ENCODE measurements at places on chromosomes 13 and 19. TPM values are rescaled to one million over a fixed set of nuclear protein-coding genes. Genes with fewer than 3 reads are reported as not detected.
A peak's percentile ranks its signal among the peaks of the same experiment; 100 is the strongest.

C19orf85 gene
- total RNA-seq = not detected

ANGPTL8 gene
- not detected for total RNA-seq

CEACAM18 gene
- not detected for total RNA-seq

ZNF730 gene
- 2.8 TPM for total RNA-seq

ZGLP1 gene
- total RNA-seq = 2.6 TPM

TPTE2 gene
- not detected for total RNA-seq

RDH8 gene
- total RNA-seq = not detected

GRCh38 chr19:16061943-16062342 lies 14.4 kb upstream of the TPM4 start:
- DNase-seq = no peak

GRCh38 chr19:32337084-32337808 lies 8.2 kb upstream of the ZNF507 start:
- DNase-seq = no peak

GRCh38 chr19:56987184-56987583 lies 132.6 kb upstream of the USP29 start:
- DNase-seq = no peak

DNA sequence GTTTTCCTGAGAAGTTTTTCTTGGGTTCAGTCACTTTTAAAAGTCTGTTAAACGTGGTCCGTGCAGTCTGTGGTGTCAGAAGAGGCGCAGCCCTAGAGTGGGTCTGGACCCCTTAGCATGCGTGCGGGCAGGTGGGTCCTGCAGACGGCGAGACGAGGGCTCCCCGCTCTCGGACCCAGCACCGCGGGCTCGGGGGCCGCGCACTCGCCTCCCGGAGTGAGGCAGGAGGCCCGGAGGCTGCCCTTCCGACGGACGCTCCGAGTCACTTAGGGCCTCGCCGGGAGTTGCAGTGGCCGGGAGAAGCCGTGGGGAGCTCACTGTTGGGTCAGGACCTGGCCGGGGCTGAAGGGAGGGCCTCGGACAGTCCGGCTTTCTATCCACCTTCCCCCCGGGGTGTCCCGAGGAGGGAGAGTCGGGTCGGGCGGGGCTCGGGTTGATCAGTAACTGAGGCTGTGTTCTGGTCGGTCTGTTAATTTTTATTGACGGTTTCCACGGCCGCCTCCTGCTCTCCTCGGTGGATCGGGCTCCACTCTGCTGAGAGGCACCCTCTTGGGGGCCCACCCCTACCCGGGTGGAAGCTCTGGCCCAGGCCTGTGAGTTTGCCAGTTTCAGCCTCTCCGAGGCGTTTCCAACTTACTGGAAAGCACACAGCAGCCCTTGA lies 1.3 kb downstream of the PTBP1 start:
- DNase-seq = no peak

DNA sequence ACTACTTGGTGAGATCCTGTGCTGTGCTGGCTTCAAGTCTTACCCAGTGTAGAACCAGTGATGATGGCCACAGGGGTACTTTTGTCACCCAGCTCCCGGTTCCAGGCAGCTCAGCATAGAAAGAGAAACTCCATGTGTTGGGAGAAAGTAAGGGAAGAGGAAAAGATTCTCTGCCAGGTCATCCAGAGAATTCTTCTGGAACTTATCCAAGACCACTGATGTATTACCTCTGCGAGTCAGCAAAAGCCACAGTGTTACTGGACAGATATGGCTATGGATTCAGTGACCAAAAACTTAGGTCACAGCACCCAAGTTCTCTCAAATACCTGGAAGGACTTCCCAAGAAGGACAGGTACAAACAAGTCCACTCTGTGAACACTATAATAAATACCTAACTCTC lies 399.5 kb upstream of the MIR17HG start:
- peak; percentile 20 for DNase-seq

GRCh38 chr13:79530270-79530669 lies 49.3 kb downstream of the NDFIP2 start:
- no peak for DNase-seq

GRCh38 chr13:63731896-63732295 lies 2316.2 kb upstream of the PCDH20 start:
- no peak for DNase-seq

GRCh38 chr13:99055281-99055680 lies 77.4 kb upstream of the DOCK9 start:
- no peak for DNase-seq

- DNase-seq = no peak
These were observed 2.2 kb upstream of the PLEKHG2 start for GRCh38 chr19:39410017-39410830.

DNA sequence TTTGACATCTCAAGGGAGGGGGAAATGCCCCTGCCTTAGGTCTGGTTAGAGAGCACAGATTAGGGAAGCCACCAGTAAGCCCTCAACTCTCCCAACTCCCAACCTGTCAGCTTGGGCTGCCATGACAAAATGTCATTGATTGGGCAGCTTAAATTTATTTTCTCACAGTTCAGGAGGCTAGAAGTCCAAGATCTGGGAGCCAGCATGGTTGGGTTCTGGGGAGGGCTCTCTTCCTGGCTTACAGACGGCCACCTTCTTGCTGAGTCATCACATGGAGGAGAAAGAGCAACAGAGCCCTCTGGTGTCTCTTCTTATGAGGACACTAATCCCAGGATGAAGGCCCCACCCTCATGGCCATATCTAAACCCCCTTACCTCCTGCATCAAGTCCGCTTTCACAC lies 24.2 kb downstream of the C19orf12 start:
- no peak for DNase-seq

DNA sequence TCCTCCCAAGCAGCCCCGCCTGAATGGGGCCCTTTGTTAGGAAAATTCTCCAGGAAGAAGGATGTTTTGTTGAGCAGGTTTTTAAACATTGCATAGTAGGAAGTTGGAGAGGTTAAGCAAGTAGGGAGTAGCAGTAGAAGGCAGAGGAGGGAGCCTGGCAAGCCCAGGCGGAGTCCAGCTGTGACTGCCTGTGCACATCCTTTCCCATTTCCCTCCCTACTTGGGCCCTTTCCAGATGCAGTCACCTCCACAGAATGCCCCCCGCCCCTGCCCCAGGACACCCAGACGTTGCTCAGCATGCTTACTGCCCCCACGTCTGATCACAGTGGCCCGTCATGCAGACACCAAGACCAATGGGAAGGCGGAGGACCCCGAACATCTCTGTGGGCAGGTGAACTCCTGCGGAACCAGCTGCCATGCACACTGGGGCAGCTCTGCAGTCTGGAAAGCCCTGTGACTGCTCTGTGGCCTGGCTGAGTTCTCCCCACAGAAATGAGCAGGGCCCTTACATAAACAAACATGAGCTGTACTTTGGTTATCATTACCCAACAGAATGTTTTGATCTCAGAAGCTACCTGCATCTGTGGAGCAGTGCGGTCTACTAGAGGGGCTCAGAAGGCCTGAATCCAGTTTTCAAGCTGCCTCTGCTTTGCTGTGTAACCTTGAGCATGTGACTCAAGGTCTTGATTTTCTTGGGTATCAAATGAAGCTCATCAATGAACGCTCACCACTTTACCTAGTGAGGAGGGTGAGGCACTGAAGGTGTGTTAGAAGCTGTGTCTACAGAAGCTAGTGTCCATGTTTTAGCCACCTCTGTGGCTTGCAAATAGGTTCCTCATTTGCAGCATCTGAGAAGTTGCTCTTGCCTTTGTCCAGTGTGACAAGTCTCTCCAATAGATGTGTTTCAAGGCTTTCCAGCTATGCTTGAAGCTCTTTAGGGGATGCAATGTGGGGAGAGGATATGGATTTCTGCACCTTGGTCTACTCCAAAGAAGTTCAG lies 84.2 kb downstream of the TNFRSF19 start:
- DNase-seq = peak; percentile 72

DNA sequence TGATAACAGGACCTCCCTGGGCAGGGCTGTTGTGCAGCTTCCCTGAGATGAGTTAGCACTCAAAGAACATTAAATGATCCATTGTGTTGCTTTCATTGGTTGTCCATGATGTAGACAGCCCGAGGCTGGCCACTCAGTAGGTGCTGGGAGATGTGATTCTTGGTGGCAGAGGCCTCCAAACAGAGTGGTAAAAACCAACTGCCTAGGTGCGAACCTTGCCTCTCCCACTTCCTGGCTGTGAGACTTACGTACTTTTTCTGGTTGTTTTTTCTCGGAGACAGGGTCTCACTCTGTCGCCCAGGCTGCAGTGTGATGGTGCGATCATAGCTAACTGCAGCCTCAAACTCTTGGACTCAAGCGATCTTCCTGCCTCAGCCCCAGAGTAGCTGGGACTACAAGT lies 6.2 kb downstream of the SARS2 start:
- no peak for DNase-seq

DNA sequence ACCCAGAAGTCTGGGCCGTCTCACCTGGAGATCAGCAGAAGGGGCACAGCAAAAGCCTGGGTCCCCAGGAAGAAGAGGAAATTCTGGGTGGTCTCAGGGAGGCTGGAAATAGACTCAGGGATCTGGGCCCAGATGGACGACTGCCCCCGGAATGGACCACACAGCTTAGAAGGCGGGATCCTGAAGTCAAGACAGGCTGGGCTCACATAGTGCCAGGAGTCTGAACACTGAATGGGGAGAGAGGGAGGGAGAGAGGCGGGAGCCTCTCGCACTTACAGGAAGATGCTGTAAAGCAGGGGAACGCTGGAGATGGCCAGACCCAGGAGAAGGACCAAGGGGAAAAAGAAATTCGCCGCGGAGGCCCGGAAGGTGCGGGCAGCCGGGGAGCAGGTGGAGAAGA lies 1.3 kb upstream of the LENG1 start:
- no peak for DNase-seq

- no peak for DNase-seq
These were observed 11.3 kb downstream of the SOX1 start for GRCh38 chr13:112078216-112078615.

GRCh38 chr13:76632401-76633044 lies 253.7 kb downstream of the KCTD12 start:
- no peak for DNase-seq

- DNase-seq = no peak
These were observed 16.9 kb downstream of the FAM187B start for GRCh38 chr19:35211545-35212230.

- DNase-seq = peak; percentile 45
These were observed 6.8 kb downstream of the GAMT start for GRCh38 chr19:1394252-1395193.

DNA sequence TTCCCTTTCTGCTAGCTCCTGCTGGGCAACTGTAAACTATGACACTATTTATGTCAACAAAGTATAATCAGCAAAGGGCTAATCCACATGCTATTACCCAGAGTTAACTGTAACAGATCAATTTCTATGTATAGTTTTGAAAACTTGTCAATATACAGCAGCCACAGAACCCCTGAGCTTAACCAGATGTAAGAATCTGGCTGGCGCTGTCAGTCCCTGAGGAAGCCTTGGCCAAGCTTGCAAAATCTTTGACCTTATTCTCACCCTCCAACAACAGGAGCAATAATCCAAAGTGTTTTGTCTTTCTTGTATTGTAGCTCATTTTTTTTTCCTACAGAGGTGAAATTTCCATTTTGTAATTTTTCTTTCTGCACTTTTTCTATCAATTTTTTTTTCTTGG lies 1230.1 kb upstream of the SLC10A2 start:
- DNase-seq = no peak

Measured in foreskin keratinocyte (primary cell).